Nephron progenitor cell (in vitro differentiated cells): ENCODE measurements at places on chromosomes 1 and 21.

GRCh38 chr1:58539553-58539952, 7.0 kb downstream of the OMA1 start:
- DNase-seq, result no peak
- no peaks in the 10 kb centered on the region for H3K27me3 ChIP-seq
- no peaks in the 10 kb centered on the region for H3K36me3 ChIP-seq
- no peaks in the 10 kb centered on the region for H3K4me1 ChIP-seq
- H3K4me3 ChIP-seq, result no peak overlapping the region
- H3K27ac ChIP-seq, result no peak overlapping the region

GRCh38 chr1:2396059-2396458, 4.4 kb downstream of the RER1 start:
- peaks cover 21% of the 10 kb centered on the region for H3K4me1 ChIP-seq
- H3K36me3 ChIP-seq, result peaks cover 51% of the 10 kb centered on the region
- peak overlapping the region; percentile 59 for H3K27ac ChIP-seq

- no peak for DNase-seq
- H3K36me3 ChIP-seq, result peaks cover 4% of the 10 kb centered on the region
- peaks cover 50% of the 10 kb centered on the region for H3K4me1 ChIP-seq
- no peak overlapping the region for H3K4me3 ChIP-seq
- peaks cover 9% of the 10 kb centered on the region for H3K27me3 ChIP-seq
- H3K27ac ChIP-seq, result peak overlapping the region; percentile 69
Observed at GRCh38 chr21:46054451-46054881, 43.4 kb upstream of the COL6A2 start.

DNA sequence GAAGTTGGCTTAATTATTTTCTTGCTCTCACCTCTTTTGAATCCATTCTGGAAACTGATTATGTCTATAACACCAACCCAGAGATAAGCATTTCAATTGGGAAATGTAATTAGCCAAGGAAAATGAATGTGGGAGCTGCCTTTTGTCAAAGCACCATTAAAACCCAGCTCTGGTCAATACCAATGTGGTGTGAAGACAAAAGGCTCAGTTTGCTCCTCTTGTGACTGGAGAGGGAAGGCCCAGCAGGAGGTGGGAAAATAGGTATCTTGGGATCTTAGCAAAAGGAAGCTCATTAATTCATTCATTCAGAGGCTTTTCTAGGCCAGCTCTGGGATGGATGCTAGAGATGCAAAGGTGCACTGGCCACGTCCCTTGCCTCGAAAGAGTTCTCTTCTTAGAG, 75.0 kb upstream of the SELENON start:
- no peaks in the 10 kb centered on the region for H3K36me3 ChIP-seq
- peaks cover 40% of the 10 kb centered on the region for H3K4me1 ChIP-seq
- no peak for DNase-seq

GRCh38 chr1:184937729-184938128, 36.6 kb downstream of the NIBAN1 start:
- no peak overlapping the region for H3K27ac ChIP-seq
- H3K4me3 ChIP-seq, result no peak overlapping the region
- peaks cover 5% of the 10 kb centered on the region for H3K4me1 ChIP-seq
- DNase-seq, result no peak
- peaks cover 8% of the 10 kb centered on the region for H3K27me3 ChIP-seq

GRCh38 chr1:151713874-151714273, 2.7 kb downstream of the CELF3 start:
- no peak for DNase-seq
- H3K4me3 ChIP-seq, result no peak overlapping the region

DNA sequence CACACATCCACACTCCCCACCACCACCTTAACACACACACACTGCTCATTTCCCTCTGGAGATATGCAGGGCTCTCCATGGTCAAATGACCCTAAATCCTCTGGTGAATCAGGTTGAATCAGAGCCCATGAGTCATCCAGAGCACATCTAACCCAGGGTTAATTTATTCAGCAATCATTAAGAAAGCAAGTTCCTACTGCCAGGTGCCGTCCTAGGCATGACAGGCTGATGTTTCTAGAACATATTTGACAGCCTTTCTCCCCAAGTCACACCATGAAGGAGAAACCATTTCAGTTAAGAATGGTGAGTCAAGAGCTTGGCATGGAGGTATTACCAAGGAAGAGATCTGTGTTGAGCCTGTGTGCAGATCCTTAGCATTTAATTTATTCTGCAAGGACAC, 194.3 kb upstream of the CAMK1G start:
- no peaks in the 10 kb centered on the region for H3K27me3 ChIP-seq
- no peak for DNase-seq
- H3K36me3 ChIP-seq, result no peaks in the 10 kb centered on the region
- no peak overlapping the region for H3K27ac ChIP-seq

GRCh38 chr21:43864962-43865539, at the start of gene AGPAT3:
TSS of gene AGPAT3 (plus strand) at chr21:43865223. CDS start at chr21:43959682, 94,459 bp downstream.
- peak; percentile 56 for DNase-seq
- peaks cover 38% of the 10 kb centered on the region for H3K4me1 ChIP-seq
- H3K27me3 ChIP-seq, result peaks cover 66% of the 10 kb centered on the region
- no peak within 1 kb of the TSS for H3K27ac ChIP-seq
- H3K36me3 ChIP-seq, result peaks cover 5% of the 10 kb centered on the region
